Activated CD4-positive, alpha-beta T cell treated with anti-CD3 and anti-CD28 coated beads, Interleukin-2, amount 10 ng/mL, durations not matched to agents 7 days and 5 days (primary cell): ENCODE measurements at places on chromosomes 11 and 22. TPM values are rescaled to one million over a fixed set of nuclear protein-coding genes. Genes with fewer than 3 reads are reported as not detected.

DNA sequence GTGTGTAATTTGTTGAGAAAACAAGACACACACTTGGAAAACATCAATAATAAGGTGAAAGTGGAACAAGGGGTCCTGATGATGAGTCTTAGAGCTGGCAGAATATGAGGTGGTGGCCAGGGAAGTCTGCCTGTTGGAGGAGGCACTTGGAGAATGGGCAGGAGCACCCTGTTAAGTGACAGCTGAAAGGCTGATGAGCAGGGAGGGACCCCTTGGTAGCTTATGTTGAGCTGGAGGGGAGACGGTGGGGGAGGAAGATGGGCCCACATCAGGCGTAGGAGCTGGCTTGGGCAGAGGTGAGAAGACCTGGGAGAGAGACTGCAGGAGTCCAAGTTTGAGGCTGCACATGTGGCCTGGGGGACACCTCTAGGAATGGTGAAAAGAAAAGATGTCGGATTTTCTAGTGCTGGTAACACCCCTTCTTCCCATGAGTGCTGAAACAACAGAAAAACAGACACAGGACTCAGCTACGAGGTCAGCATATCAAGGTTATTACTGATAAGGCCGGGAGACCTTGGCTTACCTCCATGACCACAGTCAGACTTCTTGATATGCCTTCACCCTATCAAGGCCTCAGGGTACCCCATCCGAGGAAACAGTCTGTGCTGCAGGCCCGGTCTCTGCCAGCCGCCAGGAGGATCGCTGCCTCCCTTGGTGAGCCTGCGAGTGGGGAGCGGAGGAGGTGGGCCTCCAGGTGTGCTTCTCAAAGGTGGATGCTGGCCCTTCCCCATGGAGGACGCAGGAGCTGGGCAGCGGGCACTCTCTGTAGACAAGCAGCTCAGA lies 14.3 kb upstream of the C11orf96 start:
- no peak for DNase-seq

DNA sequence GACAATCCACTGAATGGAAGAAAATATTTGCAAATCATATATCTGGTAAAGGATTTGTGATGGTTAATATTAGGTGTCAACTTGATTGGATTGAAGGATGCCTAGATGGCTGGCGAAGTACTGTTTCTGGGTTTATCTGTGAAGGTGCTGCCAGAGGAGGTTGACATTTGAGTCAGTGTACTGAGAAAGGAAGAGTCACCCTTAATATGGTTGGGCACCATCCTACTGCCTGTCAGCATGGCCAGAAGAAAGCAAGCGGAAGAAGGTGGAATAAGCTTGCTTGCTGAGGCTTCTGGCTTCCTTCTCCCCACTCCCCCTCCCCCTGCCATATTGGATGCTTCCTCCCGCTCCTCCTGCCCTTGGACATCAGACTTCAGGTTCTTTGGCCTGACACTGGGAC lies 101.9 kb downstream of the GAB2 start:
- no peak for DNase-seq

DNA sequence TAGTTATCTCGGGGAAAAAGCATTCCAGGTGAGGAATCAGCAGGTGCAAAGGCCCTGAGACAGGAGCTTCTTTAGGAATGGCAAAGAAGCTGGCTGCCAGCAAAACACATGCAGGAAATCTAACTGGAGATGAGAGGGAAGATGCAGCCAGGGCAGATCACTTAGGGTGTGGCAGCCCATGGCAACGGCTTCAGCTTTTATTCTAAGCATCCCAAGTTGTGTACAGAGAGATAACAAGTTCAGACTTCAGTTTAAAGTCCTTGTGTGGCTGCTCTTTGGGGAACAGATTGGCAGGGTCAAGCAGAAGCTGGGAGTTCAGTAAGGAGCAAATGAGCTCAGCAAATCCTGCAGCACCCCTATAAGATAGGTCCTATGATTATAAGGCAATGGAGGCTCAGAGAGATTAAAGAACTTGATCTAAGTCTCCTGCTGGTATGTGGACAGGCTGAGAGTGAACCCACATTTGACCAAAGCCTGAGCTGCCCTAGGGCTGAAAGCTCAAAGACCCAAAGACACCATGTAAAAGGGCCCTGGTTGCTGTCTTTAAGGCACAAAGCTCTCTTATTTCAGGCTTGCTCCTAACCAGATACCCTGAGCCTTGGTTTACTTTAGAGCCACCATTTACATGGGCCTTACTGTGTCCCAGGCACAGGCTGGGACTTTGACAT lies 466.8 kb downstream of the SOX6 start:
- DNase-seq, result no peak

DNA sequence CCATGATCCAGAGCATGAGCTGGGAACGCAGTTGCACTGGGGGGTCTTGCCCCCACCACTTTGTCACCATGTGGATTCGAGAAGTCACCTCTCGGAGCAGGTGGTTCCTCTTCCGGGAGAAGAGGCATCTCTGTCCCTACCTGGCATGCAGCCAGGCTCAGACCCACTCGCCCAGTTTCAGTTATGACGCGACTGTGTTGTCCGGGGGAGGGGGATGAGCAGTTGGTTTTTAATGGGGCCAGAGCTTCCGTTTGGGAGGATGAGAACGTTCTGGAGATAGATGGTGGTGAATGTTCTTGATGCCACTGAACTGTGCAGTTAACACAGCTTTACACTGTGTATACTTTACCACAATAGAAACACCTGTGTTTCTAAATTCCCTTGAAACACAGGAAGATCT lies 41.5 kb downstream of the DHCR7 start:
- no peak for DNase-seq

DNA sequence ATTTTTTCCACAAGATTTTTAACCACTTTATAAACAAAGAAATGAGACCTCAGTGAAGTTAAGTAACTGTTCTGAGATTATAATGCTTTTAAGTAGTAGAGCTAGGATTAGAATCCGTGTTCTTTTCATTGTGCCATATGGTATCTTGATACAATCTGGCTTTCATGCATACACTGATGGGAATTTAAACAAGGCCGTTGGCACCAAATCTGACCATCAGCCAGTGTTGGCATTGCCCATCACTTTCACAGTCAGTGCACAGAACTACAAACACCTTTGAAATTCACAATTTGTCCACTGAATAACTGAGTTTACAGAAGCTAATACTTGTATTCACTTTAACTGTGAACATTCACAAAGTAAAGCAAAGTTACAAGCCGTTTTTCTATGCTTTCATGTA lies 1228.0 kb downstream of the TBC1D22A start:
- DNase-seq, result no peak

DNA sequence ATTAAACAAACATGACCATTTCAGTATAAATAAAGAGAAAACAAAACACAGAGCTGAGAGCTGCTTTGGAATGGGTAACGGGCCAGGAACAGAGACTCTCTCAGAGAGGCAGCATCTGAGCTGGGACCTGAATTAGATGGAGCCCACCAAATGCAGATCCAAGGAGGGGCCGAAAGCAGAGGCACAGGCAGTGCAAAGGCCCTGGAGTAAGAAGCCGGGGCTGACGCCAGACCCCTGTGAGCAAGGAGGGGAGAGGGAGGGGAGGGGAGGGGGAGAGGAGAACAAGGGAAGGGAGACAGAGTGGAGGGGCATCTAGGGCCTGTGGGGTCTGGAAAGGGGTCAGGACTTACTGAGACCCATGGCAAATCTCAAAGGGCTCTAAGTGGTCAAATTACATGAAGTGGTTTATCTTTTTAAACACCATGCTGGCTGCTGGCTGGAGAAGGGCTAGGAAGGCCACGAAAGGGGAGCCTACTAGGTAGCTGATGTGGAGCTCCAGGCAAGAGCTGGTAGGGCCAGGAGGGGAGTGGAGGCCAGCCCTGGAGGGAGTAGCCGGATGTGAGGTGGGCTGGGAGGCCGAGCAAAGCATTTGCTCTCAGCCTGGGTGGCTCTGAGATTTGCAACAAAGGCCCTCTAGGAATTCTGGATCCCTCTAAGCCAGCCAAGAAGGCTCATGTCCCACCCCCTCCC lies 3.2 kb downstream of the OSBPL5 start:
- DNase-seq, result no peak

The MS4A4A gene
- total RNA-seq, result not detected
